Activated T-helper 1 cell treated with anti-CD3 and anti-CD28 coated beads, Interleukin-2, amount 50 U/mL, for 16 hours (primary cell): ENCODE measurements at places on chromosomes 5 and 9.

DNA sequence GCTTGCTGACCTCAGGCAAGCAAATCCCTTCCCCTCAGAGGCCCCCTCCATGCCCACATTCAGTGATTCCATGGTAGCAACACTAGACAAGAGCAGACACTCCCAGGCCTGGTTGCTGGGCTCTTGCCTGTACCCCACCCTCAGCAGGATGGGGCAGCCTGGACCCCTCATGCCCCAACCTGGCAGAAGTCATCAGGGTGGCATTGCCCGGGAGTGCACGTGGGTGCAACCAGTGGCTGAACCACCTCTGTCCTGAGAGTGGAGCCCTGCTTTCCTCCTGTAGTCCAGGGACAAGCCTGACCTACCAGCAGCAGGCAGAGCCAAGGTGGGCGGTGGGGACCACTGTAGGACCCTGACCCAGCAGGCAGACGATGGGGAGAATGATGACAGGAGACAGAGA is 65.8 kb upstream of the TBC1D2 start:
- no peak for DNase-seq

- no peak for DNase-seq
Observed at GRCh38 chr5:36666986-36667385, 60.6 kb downstream of the SLC1A3 start.

DNA sequence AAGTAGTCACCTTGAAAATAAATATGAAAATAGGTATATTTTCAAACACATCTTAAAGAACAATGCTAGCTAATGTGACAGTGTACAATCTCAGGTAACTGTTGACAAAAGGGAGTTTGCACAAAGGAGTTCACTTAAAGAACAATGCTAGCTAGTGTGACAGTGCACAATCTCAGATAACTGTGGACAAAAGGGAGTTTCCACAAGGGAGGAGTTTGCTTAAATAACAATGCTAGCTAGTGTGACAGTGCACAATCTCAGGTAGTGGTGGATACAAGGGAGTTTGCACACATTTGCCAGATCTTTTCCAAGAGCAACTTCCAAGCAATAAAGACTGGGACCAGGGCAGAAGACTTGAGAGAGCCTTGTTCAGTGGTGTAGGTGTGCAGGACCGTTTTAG is 442.9 kb upstream of the FTMT start:
- DNase-seq = no peak

DNA sequence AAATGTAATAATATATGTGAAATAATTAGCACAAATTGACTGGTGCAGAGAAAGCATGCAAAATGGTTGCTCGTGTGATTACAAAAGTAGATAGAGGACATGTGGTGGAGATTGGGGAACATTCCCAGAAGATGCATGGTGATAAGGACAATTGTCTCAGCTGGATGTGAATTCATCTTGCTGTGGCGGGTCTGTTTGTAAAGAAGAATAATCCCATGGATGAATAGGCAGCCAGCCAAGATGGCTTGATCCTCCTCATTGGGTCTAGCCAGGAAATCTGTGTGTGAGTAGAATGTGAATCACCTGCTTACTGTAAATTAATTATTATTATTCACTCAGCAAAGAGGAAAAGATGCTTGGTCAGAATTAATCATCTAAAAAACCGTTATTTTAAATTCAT is 12.6 kb upstream of the DPYSL3 start:
- no peak for DNase-seq

- no peak for DNase-seq
Observed at GRCh38 chr9:97411440-97411788, 482 bp upstream of the TDRD7 start.

DNA sequence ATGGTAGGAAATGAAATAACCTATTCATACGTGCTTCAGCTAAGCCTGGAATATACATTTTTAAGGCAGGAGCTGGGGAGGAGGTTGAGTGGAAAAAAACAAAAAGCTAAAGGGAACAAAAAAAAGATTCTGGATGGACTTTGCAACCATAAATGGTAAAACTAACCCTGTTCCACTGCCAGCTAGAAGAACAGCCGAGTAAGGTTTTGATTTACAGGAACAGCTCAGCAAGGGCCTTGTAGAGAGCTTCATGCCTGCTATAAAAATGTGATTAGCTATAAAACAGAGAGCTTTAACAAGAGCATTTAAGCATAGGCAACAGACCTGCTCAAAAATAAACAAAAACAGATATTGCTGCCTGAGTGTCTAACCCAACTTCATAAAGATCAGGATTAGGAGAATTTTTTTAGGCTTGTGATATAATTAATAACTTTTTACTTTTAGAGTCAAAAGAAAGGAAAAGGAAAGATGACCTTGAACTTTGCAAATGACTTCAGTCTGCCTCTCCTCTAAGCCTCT is 194.8 kb downstream of the FBXL7 start:
- DNase-seq = no peak

- DNase-seq = no peak
Observed at GRCh38 chr5:95760273-95761191, 29.4 kb downstream of the RHOBTB3 start.

GRCh38 chr9:32371279-32371678 is 13.2 kb upstream of the ACO1 start:
- no peak for DNase-seq

DNA sequence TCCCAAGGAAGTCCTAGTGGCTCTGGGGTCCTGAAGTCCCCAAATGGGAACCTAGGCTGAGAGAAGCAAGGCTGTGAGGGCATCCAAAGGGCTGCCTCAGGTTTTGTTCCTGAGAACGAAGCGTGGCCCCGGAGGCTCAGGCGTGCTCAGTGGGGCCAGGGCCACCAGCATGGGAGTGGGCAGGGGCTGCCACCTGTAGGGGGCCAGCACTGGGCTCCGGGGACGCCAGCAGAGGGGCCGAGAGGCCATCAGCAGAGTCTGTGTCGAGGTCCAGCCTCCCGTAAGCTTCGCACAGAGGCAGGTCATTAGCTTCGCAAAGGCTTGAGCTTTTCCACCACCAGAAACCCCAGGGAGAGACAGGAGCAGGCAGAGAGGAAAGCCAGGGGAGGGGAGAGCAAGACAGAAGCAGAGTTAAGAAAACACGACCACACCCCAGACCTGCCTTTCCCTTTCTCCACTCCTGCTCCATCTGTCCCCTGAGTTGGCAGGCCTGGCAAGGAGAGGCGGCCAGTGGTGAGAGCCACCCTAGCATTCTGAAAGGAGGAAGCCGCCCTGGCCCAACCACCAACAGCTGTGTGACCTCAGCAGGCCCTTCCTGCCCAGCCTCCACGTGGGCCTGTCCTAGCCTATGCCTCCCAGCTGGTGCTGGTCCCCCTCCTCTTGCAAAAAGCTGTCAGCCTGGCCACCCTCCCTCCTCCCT is 5.5 kb upstream of the SURF6 start:
- no peak for DNase-seq

GRCh38 chr9:136802321-136802720 is 5.4 kb upstream of the RABL6 start:
- DNase-seq = no peak

- DNase-seq = no peak
Observed at GRCh38 chr5:206406-206805, 11.5 kb downstream of the CCDC127 start.

GRCh38 chr9:90775657-90776056 is 26.0 kb upstream of the SYK start:
- DNase-seq = no peak

DNA sequence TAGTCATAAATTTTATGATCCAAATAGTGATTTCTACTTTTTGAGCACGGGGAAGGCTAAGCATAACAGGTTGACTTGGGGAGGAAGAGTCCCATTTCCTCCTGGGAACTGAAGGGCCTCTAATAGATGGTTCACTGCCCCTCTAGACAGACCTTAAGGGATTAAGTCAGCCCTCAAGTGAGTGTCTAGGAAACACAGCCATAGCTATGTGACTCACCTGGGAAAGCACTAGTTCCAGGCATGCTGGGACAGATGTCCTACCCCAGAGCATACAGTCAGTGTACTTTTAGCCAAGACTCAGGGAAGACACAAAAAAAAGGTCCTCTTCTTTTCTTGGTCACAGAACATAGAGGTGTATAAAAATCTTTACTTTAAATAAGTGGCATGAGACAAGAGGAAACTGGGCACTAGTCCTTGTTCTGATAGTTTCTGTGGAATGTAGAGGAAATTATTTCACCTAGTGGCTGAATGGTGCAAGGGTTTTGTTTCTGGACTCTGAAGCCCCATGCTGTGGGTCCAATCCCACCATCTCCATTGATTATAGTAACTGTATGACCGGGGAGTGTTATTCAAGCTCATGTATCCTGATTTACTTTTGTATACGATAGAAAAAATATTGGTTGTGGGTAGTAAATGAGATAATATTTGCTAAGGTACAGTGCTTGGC is 86.0 kb downstream of the NREP start:
- DNase-seq = no peak

- DNase-seq = no peak
Observed at GRCh38 chr9:32180597-32180996, 203.8 kb upstream of the ACO1 start.

DNA sequence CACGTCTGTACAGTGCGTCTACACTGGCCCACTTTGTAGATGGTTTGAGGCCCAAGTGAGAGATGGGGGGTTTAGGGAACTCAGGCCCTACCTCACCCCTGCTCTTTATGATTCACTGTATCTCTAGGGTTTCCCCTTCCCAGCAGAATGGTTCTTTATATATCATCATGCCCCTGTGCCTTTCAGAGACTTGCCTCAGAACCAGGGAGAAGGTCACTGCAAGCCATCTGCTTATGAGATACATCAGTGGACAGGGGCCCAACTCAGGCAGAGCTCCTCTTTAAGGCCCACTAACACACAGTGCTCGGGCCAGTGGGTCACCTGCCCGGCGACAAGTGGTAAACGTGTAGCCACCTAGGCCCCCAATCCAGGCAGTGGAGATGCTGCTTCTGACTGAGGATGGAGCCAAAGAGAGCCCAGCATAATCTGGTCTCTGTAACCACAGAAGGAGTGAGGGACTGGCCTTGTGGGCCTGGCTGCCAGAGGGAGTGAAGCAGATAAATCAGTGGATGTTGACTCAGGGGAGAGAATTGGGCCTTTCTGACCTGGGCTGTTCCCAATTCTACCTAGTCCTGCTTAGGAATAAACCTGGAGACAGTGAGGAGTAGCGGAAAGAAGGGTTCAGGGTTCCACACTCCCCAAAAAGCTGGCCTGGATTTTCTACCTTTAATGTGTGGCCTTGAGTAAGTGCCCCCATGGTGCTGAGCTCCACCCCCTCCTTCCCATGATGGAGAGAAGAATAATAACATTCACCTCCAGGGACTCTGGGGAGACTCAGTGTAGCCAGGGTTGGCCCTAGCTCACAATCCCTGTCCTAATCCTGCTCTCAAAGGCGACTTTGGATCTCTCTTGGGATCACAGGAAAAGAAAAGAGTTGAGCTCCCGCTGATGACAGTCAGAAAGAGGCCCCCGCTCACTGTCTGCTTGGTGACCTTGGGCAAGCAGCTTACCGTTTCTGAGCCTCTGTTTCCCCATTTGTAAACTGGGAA is 2.8 kb upstream of the DUSP1 start:
- no peak for DNase-seq

- peak; percentile 23 for DNase-seq
Observed at GRCh38 chr9:100216178-100216787, 117.2 kb downstream of the INVS start.

GRCh38 chr5:140294753-140295152 is 8.1 kb downstream of the PFDN1 start:
- no peak for DNase-seq

GRCh38 chr9:119956111-119956510 is 586.9 kb upstream of the BRINP1 start:
- no peak for DNase-seq

DNA sequence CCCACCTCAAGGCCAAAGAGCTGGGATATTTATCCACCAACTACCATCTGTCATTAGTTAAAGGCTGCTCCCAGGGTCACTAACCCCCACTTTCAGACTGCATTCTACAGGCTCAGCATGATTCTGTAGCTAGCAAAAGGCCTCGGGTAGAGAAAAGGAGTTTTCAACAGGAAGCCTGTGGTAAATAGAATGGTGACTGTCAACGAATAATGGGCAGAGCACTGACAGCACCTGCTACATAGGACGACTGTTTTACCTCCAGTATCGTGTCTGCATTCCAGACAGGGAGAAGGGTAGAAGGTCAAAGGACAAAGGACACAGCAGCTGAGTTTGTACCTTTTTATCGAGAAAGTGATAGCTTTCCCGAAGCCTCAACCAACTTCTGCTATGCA is 20.3 kb downstream of the MFAP3 start:
- DNase-seq = no peak

GRCh38 chr5:56676091-56676768 is 139.1 kb upstream of the MAP3K1 start:
- DNase-seq = no peak

DNA sequence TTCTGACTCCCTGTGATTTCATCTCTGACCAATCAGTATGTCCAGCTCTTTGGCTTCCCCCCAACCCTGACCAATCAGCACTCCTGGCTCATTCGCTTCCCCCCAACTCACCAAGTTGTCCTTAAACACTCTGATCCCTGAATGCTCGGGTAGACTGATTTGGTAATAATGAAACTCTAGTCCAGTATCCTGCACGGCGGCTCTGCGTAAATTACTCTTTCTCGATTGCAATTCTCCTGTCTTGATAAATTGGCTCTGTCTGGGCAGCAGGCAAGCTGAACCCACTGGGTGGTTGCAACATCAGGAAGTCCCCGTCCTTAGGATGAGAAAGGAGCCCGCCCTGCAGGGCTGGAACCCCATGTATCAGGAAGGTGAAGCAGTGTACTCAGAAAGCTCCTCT is 10.4 kb downstream of the FCN2 start:
- DNase-seq = no peak

DNA sequence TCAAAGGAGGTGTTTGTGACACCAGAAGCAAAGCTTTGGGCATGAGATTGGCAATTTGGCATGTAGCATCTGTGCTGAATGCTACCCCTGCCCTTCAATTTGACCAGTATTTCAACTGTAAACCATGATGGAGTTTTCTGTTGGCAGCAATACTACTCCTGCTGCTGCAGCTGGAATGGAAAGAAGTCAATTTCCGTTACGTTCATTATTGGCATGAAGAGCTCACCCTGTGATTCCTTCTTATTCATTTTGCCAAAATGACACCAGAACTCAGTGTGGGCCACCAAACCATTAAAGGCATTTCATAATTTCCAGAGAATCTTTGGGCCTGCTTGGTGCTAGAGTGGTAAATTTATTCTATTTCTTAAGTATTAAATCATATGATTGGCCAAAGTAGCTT is 433.1 kb upstream of the DMAC1 start:
- DNase-seq = no peak

- DNase-seq = no peak
Observed at GRCh38 chr9:70421272-70422180, 7.1 kb upstream of the KLF9 start.

GRCh38 chr5:41817625-41818301 is 52.5 kb downstream of the OXCT1 start:
- DNase-seq = no peak

DNA sequence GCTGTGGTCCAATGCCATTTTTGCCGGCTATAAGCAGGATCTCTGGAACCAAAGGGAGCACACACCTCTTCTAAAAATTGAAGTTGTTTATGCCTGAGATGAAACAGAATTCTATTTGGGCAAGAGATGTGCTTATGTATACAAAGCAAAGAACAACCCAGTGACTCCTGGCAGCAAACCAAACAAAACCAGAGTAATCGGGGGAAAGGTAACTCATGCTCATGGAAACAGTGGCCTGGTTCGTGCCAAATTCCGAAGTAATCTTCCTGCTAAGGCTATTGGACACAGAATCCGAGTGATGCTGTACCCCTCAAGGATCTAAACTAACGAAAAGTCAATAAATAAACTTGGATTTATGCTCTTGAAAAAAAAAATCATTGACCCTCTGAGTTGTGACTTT is 178.7 kb downstream of the CEMIP2 start:
- DNase-seq = no peak
